ENCODE measurements at places on chromosomes 7 and 10.
A peak's percentile ranks its signal among the peaks of the same experiment; 100 is the strongest.

- DNase-seq, result no peak
Measured at GRCh38 chr10:14712991-14713424, 61.7 kb downstream of the FAM107B start.

- DNase-seq, result no peak
Measured at GRCh38 chr10:59337201-59337652, 25.1 kb downstream of the FAM13C start.

GRCh38 chr10:85311613-85312337 lies 983.4 kb downstream of the CCSER2 start:
- no peak for DNase-seq

DNA sequence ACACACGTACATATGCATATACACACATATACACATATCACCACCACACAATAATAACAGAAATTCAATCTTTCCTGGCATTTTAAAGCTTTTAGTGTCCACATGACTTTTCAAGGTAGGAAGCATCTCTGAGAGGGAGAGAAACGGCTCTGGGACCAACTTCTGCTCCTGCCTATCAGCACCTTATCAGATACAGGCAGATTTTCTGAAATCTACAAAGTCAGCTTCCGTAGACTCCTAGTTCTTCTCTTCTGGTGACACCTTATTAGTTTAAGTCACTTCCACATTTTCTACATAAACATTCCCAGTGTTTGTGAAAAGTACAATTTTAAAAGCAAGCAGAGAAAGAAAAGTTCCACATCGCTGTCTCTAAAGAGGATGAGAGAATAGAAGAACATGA lies 74.5 kb downstream of the ZNF22 start:
- DNase-seq, result no peak

GRCh38 chr10:21161647-21162046 lies 264.5 kb upstream of the NEBL start:
- no peak for DNase-seq

DNA sequence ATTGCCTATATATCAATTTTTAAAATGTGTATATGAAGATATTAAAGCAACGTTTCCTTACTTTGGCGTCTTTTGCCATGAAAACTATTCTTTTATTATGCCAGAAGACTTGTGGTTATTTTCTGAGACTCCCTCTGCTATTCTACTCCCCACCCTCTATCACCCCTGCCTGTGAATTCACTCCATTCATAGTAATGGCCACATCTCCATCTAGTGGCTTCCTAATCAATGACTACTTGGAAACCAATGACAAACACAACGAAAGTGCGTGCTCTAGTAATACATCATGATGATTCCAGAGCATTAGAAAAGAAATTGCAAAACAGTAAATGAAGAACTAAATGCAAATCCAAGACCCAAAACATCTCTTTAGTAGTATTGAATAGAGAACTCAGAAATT lies 186.7 kb upstream of the HGF start:
- DNase-seq, result peak; percentile 88

DNA sequence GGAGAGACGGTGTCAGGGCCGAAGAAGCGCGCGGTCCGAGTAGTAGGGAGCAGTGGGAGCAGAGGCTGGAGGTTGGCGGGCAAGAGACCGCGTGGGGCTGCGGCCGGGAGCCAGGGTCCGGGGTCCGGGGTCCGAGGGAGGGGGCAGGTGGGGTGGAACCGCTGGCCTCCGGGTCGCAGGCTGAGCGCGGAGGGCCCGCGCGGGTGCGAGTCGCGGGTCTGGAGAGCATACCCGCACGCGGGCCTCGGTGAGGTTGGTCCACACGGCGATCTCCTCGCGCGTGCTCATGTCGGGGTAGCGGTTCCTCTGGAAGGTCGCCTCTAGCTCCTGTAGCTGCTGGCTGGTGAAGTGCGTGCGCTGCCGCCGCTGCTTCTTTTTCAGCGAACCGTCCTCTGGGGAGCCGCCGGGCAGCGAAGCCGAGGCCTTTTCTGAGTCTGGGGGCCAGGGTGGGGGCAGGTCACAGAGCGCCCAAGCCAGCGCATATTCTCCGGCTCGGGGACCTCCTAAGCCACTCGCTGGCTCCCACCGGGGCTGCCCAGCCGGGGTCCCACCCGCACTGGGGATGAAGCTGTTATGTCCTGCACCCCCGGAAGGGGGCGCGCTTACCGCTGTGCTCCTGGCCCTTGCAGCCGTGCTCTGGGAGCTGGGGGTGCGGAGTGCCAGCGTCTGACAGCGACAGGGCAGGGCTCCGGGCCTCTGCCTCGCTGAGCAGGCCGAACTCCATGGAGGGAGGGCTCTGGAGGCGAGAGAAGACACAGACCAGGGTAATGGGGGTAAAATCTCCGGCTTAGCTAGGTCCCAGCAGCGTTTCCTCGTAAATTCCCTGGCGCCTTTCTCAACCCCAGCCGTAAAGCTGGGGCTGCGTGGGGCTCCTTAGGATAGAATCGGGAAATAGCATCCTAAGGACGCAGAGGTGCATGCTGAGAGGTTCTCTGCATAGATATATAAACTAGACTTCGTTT lies 5.5 kb downstream of the ELOVL3 start:
- peak; percentile 45 for DNase-seq

DNA sequence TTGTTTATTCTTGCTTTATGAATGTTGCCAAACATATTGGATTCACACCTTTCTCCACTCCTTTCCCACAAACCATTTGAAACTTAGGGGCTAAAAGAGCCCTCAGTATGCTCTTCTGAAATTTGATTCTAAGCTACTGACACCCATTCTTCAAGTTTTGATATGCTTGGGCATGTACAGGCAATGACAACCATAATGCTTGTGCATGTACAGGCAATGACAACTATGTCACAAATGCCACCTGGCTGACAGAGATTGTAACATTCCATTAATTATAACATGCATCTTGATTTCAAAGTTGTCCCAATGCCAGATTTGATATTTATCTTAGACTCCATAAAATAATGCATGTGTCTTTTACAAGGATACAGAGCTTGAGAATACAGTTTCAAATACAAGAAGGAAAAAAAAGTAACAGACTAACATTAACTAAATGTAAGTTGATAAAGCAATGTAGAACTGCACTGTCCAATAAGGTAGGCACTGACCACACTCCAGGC lies 17.5 kb upstream of the CDK1 start:
- DNase-seq, result no peak

DNA sequence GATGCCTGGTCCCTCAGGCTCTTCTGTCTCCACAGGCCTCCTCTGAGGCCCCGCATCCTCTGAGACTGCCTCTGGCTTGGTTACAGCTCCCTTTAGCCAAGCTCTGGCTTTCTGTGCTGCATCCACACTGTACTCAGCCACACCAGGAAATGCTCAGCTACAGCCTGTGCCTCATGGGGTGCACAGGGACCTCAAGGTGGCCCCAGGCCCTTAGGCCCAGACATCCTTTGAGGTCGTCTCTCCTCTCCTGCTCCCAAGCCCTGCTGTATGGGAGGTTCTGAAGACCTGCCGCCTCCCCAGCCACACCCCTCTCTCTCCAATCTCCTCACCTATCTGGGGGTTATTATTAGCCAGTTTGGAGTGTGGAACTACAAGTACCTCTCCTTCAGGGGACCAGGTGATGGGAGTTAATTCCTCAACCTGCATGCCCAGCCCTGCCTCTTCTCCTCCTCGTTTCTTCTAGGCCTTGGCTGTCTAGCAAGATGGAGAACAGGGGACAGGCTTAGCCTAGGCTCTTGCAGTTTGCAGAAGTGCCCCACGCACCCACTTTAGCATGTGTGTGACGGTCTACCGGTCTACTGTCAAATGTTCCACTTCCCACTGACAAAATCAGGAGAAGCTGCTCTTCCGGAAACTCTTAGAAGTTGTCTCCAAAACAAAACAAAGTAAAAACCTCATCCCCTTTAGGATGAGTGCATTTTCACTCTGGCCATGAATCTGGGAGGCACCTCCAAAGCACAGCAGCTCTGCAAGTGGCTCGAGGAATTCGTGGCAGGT lies 64.0 kb upstream of the WAC start:
- no peak for DNase-seq

DNA sequence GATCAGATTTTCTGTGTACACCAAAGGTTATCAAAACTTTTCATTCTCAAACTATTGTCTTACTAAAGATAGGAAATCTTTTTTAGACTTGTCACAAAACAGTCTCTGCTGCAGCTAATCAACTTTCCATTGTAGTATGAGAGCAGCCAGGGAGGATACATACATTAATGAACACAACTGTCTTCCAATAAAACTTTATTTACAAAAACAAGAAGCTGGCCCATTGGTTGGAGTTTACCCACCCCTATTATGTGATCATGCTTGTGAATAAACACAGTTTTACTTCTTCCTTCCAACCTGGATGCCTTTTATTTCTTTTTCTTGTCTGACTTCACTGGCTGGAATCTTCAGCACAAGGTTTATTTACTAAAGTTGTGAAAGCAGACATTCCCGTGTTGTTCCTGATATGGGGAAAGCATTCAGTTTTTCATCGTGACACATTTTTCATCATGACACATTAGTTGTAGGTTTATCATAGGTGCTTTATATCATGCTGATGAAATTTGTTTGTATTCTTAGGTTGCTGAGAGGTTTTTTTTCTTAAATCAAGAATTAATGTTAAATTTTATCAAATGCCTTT lies 98.5 kb upstream of the CDK13 start:
- DNase-seq, result peak; percentile 20

GRCh38 chr7:67788669-67789068 lies 792.0 kb downstream of the TYW1 start:
- DNase-seq, result no peak

DNA sequence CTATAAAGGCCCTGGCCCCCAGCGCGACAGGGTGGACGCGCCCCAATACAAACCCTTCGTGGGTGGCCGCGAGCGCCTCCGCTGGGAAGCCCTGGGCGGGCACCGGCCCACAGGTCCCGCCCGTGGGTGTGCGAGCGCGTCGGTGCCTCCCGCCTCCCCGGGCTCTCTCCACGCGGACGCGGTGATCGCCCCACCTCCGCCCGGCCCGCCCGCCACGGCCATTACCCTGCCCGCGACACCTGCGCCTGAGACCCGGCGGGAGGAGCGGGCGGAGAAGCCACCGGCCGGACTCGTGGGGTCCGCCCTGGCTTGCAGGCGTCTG lies 81.2 kb downstream of the PAX2 start:
- DNase-seq, result no peak

DNA sequence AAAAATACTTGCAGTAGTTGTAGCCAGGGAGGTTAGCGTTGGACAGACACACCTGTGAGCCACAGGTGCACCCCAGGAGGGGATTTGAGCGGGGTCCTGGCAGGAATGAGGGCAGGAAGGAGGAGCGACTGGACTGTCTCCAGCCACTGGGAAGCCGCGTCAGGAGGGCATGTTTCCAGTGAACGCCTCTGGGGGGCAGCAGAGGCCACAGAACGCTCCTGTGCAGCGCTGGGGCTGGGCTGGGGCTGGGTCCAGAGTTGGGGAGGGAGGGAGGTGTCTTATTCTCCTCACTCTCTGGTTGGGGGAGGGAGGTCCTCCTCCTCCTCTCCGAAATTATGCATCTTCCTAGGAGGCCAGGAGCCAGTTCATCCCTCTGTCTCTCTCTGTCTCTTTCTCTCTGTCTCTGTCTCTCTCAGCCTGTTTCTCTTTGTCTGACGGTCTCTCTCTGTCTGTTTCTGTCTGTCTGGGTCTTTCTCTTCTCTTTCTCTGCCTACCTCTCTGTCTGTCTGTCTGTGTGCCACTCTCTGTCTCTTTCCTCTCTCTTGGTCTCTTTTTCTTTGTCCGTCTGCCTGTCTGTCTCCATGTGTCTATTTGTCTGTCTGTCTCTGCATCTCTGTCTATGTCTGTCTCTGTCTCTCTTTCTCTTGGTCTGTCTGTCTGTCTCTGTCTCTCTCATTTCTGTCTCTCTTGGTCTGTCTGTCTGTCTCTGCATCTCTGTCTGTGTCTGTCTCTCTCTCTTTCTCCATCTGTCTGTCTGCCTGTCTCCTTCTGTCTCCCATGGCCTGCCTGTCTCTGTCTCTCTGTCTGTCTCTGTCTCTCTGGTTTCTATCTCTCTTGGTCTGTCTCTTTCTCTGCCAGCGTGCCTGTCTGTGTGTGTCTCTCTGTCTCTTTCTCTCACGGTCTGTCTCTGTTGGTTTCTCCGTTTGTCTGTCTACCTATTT lies 9.9 kb upstream of the PSMG3 start:
- peak; percentile 84 for DNase-seq

DNA sequence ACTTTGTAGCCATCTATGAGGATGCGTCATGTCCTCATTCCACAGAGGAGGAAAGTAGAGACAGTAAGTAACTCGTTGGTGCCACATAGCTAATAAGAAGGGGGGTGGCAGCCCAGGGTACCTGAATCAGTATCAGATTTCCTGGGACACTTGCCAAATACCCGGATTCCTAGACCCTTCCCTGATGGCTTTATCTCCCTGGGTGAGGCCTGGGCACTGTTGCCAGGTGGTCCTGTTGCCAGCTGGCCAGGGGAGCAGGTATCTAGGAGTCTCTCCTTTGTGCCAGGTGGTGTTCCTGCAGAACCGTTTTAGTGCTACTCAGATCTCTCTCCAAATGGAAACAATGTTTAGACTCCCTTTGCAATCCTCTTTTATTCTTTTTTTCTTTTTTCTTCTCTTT lies 12.7 kb downstream of the SLC29A3 start:
- no peak for DNase-seq

DNA sequence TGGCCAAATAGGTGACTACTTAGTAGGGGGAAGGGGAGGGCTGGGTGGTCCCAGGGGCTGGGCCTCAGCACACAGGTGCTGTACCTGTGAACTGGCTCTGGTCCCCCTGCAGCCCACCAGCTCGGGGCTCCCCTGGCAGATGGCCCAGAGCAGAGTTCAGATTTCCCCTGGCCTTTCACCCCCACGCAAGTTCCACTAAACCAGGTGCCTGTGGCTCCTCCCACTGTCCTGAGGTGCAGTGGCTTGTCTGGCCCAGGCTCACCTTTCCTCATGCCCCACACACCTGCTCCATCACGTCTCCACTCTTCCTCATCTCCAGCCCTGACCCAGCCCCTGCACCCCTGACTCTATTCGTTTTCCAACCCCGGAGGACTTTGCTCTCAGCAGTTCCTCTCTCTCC lies 47.3 kb upstream of the OPALIN start:
- DNase-seq, result no peak

GRCh38 chr10:58054881-58055280 lies 212.8 kb downstream of the IPMK start:
- DNase-seq, result no peak

DNA sequence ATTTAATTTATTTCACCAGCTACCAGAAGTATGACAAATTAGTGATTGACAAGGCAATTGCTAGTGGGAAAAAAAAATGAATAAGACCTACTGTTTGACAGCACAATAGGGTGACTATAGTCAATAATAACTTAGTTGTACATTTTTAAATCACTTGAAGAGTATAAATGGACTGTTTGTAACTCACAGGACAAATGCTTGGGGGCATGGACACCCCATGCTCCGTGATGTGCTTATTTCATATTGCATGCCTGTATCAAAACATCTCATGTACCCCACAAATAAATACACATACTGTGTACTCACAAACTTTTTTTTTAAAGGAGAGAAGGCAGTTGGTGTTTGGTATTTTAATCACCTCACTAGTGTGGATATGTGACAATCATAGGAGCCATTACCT lies 181.1 kb downstream of the CACNB2 start:
- no peak for DNase-seq
